ENCODE measurements at places on chromosomes 7 and 10. TPM values are rescaled to one million over a fixed set of nuclear protein-coding genes. Genes with fewer than 3 reads are reported as not detected.
A peak's percentile ranks its signal among the peaks of the same experiment; 100 is the strongest.

Gene DIP2C
- 15.1 TPM for total RNA-seq

Gene PPRC1
- 12.9 TPM for total RNA-seq

Gene SPDYE6
- total RNA-seq, result not detected

Gene GFRA1
- 41.5 TPM for total RNA-seq

Gene CYREN
- total RNA-seq, result 43.0 TPM

Gene UBE2D4
- 18.1 TPM for total RNA-seq

Gene RBM33
- 46.2 TPM for total RNA-seq

Gene TTYH3
- 21.1 TPM for total RNA-seq

Gene VWA2
- total RNA-seq, result 0.04 TPM

Gene BICC1
- 23.8 TPM for total RNA-seq

Gene LIPM
- not detected for total RNA-seq

GRCh38 chr10:11286261-11286852, 268.7 kb downstream of the CELF2 start:
- no peak for DNase-seq

GRCh38 chr10:79007421-79008319, 61.1 kb upstream of the ZMIZ1 start:
- DNase-seq, result no peak

DNA sequence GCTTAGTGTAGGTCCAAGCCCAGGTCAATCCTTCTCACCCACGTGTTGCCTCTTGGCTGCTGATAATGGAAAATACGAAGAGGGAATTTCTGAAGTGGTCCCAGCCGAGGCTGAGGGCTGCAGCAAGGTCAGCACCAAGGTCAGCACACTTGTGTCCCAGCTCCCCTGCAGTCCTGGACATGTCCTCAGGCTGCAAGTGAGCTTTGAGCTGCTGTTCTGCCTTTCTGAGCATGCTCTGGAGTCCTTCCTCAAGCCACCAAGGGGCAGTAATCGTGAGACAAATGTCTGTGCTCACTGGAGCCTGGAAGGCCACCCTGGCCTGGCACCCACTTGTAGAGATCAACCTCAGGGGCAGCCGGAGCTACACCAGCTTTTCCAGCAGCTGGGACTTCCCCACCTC, 28.3 kb downstream of the DRGX start:
- no peak for DNase-seq

- peak; percentile 87 for DNase-seq
Measured at GRCh38 chr10:121036431-121036830, 185.3 kb downstream of the WDR11 start.

DNA sequence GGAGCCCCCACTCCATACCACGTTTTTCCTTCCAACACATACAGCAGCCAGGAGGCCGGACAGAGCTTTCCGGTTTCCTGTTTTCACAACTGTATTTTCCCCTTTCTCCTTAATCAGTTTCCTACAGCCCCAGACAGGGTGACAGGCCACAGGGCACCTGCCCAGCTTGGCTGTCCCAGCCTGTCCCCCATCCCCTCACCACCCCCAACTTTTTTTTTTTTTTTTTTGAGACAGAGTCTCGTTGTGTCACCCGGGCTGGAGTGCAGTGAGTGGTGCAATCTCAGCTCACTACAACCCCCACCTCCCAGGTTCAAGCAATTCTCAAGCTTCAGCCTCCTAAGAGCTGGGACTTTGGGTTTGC, 10.3 kb upstream of the HSPB1 start:
- peak; percentile 76 for DNase-seq

- no peak for DNase-seq
Measured at GRCh38 chr10:24843256-24843655, 109.2 kb downstream of the PRTFDC1 start.

DNA sequence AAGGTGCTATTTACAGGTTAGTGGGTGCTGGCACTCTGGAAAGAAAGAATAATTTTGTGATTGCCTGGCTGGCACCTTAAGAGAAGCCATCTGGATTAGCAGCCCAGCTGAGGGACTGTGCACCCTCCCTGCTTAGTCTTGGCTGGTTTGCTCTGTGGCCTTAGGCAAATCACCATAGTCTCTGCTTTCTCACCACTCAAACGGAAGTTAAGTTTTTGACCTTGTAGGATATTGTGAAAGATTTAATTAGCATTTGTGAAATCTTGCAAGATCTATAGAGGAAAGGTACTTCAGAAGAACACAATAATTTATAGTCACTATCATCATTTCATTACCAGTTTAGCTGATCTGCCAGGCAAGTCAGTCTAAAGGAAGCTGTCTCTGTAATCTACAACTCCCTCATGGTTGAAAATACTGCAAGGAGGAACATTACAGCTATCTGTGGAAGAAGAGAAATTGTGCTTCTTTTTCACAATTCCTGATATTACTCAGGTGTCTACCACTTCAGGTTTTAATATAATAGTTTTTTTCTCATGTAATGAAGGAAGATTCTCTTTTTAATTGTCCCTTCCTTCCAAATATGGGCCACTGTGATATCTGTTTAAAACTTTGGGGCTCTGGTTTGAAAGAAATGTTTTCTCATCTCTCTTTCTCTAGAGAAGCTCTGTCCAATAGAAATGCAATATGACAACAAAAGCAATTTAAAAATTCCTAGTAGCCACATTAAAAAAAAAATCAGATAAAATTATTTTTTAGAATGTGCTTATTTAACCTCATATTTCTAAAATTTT, 219.6 kb downstream of the PTEN start:
- DNase-seq, result no peak

- DNase-seq, result no peak
Measured at GRCh38 chr7:111067251-111067650, 23.7 kb upstream of the LRRN3 start.

GRCh38 chr10:3622427-3622826, 162.6 kb downstream of the KLF6 start:
- no peak for DNase-seq

DNA sequence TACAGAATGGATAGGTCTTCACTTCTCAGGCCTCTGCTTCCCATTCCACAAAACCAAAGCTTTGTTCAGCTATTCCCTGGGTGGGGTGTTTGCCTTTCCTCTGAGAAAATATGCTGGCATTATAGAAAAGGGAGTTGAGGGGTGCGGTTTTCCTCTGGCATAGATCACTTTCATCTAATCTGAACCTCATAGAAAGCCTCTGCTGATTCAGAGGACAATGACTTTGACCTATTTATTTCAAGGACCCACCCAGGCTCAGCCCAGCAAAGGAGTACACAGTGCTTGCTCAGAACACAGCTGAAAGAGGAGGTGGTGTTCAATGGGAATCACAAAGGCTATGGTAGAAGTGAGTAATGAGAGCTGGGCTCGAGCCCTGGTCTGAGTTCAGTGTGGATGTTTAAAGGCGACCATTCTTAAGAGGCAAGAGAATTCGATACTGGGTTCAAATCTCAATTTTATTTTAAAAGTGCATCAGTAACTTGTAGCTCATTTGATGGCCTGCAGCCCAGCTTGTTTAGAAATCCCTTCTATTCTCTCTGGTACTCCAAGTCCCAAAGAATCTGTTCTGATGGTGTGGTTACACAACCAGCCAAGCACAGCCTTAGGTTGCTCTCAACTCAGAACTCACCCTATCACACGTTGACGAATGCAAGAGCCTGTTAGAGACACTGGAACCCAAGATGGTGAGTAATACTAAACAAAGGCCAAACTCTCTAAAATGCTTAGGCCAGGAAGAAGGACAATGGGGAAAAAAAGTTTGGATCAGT, 1012.8 kb downstream of the LRMDA start:
- no peak for DNase-seq

GRCh38 chr10:112832361-112832878, 117.6 kb upstream of the TCF7L2 start:
- no peak for DNase-seq

DNA sequence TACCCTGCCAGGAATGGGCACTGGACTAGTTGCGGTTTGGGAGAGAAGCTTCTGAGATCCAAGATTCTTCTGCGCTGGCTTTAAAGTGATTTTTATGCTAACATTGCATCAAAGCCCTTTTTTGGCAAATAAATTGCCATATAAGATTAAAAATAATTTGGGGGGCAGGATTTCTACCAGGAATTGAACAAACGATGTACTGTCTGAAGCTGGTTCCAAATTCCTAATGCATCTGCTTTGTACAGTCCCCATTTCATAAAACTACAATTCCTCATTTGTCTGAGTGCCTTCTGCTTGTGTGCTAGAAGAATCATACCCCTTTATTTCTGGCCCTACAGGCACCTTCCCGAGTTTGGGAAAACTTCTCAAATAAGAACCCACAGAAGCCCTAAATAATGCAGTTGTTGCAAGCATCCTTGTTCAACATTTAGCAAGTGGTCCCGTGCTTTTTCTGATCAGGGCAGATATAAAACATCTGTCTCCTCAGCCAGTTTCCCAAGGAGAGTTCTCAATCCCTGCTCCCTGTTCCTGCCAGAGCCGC, 349.7 kb downstream of the PTEN start:
- peak; percentile 42 for DNase-seq

DNA sequence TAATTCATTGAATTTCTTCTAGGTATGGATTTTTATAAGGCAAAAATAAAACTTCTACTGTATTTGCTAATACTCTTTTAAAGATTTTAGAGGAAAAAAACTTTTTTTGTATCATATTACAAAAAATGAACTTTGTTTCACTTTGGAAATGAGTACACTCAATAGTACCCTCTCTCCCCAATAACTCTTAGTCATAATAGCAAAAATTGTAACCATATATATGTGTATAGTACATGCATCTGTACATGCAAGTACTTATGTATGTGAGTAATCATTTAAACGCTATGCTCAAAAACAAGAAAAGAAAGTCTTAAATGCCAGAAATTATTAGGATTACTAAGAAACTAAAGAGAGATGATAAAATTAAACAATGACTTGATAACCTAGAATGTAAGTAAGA, 95.9 kb upstream of the HGF start:
- DNase-seq, result no peak

- DNase-seq, result no peak
Measured at GRCh38 chr10:124090601-124091209, 2.7 kb downstream of the CHST15 start.

GRCh38 chr7:94216944-94217461, 177.7 kb upstream of the COL1A2 start:
- DNase-seq, result no peak

GRCh38 chr10:21212348-21212747, 313.1 kb downstream of the SKIDA1 start:
- DNase-seq, result peak; percentile 15

- DNase-seq, result no peak
Measured at GRCh38 chr7:31958226-31958625, 112.0 kb downstream of the PDE1C start.

DNA sequence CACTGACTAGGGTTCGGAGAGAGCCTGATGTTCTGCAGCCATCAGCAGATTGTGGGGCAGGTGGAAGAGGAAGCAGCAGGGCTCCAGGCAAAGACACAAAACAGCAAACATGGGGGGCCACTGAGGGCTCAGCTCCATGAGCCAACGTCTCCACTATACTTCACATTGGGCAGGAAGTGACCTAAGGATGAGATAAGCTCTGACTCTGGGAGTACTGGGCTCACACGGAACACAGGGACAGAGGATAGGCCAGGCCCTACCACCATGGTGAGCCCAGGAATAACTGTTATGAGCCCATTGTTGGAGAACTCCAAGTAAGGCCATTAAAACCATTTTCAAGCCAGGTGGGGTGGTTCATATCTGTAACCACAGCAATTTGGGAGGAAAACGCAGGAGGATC, 14.9 kb upstream of the MRPS24 start:
- DNase-seq, result no peak

DNA sequence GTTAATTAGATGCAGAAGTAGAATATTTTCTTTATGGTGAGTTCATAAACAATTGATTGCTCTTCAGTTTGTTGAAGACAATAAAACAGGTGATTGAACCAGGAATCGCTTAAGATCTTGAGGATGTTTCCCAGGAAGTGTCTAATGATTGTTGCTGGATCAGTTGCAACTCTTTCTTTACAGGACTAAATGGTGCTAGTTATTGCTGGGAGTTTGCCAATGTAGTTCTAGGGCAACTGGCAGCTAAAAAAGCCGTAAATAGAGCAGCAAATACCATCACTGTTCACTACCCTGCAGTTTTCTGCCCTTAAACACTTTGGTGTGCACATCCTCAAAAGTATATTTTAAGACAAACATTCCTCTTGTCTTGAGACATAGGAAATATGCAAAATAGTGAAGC, 119.2 kb upstream of the ANK3 start:
- peak; percentile 25 for DNase-seq

DNA sequence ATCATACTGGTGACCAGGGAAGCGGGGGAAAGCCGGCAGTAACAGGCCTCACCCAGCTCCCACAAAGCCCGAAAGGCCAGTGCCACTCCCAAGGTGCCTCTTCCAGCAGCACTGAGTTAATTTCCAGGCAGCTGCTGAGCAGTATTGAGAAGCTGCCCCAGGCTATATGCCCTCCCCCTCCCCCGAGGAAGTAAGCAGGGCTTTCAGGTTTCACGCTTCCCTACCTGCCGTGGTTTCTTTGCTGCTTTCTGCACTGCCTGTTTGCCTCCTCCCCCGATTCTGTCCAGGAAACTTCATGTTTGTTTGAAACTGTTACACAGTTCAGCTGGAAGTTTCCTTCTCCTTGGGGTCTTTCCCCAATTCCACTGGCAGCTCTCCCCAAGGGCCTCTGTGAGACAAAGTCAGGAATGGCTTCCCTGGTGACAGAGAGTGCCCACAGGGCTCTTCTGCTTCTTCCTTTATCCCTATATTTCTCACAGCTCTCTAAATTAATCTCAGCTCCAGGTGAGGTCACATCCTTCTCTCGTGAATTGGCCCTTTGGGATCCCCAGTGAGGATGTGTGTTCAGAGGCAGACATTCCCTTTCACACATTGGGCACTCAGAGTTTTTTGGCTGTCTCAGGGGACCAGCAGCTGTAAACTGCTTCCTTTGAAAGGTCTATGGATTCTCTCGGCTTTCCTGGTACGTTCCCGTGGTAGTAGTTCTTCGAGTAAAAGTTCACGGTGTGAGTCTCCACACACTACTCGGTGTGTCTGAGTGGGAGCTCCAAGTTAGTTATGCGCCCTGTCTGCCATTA, 19.4 kb downstream of the C1GALT1 start:
- peak; percentile 6 for DNase-seq

- DNase-seq, result no peak
Measured at GRCh38 chr7:155858521-155859061, 46.3 kb upstream of the SHH start.
